ENCODE measurements at places on chromosomes 7 and 10. TPM values are rescaled to one million over a fixed set of nuclear protein-coding genes. Genes with fewer than 3 reads are reported as not detected.

GRCh38 chr7:44325811-44326241 lies 432 bp upstream of the CAMK2B start:
- H3K27me3 ChIP-seq, result peaks cover 39% of the 10 kb centered on the region
- H3K27ac ChIP-seq, result no peak overlapping the region
- H3K36me3 ChIP-seq, result no peaks in the 10 kb centered on the region
- no peaks in the 10 kb centered on the region for H3K4me1 ChIP-seq
- H3K4me3 ChIP-seq, result no peak overlapping the region
- DNase-seq, result no peak

The POU6F2 gene
- total RNA-seq, result not detected

DNA sequence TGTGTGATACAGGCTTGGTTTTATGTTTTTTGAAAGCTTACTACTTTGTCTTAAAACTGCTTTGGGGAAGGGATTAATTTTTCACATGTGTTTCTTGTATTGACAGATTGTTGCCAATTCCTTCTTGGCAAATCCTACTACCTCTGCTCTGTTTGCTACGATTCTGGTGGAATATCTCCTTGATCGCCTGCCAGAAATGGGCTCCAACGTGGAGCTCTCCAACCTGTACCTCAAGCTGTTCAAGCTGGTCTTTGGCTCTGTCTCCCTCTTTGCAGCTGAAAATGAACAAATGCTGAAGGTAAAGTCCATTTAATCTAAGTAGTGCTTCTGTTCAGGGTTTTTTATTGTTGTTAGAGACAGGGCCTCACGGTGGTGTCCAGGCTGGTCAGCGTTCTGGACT lies 33.6 kb downstream of the TRRAP start:
- no peak overlapping the region for H3K27ac ChIP-seq
- no peak overlapping the region for H3K4me3 ChIP-seq
- no peaks in the 10 kb centered on the region for H3K4me1 ChIP-seq

DNA sequence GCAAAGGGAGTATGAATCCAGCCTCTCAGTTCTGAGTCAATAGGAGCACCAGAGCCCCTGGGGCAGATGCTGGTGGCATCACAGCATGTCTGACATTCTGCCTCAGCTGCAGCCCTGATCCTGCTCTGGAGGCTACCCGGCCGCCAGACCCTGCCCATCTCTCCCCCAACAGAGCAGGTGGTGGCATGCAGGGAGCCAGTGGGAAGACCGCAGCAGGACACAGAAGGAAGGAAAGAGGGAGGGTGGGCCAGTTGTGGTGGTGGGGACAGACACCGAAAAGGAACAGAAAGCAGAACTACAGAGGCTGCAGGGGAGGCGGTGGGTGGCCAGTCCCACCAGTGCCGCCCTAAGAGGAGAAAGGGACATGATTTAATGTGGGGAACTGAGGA lies 35.3 kb downstream of the BLNK start:
- H3K27ac ChIP-seq, result no peak overlapping the region
- H3K36me3 ChIP-seq, result no peaks in the 10 kb centered on the region
- DNase-seq, result no peak
- no peaks in the 10 kb centered on the region for H3K27me3 ChIP-seq
- H3K4me1 ChIP-seq, result no peaks in the 10 kb centered on the region

- DNase-seq, result no peak
- no peak overlapping the region for H3K27ac ChIP-seq
- no peaks in the 10 kb centered on the region for H3K4me1 ChIP-seq
- H3K27me3 ChIP-seq, result no peaks in the 10 kb centered on the region
These were observed 18.0 kb upstream of the MTURN start for GRCh38 chr7:30116771-30117170.

- no peak overlapping the region for H3K27ac ChIP-seq
- H3K4me3 ChIP-seq, result no peak overlapping the region
- no peak for DNase-seq
- no peaks in the 10 kb centered on the region for H3K4me1 ChIP-seq
These were observed 219.7 kb upstream of the ZMIZ1 start for GRCh38 chr10:78849115-78849514.
